ENCODE measurements at places on chromosomes 3 and 15. TPM values are rescaled to one million over a fixed set of nuclear protein-coding genes. Genes with fewer than 3 reads are reported as not detected.

- DNase-seq, result no peak
Measured at GRCh38 chr3:125959317-125960065, 9.5 kb upstream of the ROPN1B start.

- no peak for DNase-seq
Measured at GRCh38 chr3:171456765-171457606, 3.2 kb downstream of the TNIK start.

- DNase-seq, result peak; percentile 71
Measured at GRCh38 chr3:196499061-196499460, 4.5 kb downstream of the RNF168 start.

DNA sequence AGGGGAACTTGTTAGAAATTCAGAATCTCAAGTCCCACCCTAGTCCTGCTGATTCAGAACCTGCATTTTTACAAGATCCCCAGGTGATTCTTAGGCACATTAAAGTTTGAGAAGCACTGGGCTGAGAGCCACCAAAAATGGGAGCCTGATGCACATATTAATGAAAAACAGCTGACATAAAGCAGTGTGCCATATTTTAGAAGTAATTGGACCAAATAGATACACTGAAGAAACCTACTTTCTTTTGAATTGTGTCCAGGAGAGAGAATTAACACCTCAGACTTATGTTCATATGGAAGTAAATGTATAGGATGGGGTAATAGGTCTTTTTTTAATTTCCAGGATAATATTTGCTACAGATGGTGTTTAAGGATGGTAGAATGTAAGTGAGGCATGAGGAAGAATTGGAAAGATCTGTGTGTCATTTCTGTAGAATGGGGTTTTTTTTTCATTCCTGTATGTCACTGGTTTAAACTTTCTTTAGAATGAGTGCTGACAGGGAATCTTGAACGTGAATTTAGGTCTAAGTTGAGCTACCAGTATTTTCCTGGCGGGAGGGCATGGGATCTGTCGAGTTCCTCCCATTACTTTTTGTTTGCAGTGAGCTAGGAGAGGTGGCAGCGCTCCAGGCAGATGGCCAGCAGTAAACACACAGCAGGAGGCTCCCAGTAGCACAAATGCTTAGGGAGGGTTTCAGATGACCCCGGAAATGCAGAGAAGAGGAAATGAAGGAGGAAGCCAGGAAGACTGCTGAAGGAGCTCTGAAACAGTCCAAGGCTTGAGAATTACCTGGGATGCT is 185.6 kb downstream of the PLCL2 start:
- no peak for DNase-seq

GRCh38 chr3:72086743-72087087 is 301.8 kb upstream of the PROK2 start:
- no peak for DNase-seq

DNA sequence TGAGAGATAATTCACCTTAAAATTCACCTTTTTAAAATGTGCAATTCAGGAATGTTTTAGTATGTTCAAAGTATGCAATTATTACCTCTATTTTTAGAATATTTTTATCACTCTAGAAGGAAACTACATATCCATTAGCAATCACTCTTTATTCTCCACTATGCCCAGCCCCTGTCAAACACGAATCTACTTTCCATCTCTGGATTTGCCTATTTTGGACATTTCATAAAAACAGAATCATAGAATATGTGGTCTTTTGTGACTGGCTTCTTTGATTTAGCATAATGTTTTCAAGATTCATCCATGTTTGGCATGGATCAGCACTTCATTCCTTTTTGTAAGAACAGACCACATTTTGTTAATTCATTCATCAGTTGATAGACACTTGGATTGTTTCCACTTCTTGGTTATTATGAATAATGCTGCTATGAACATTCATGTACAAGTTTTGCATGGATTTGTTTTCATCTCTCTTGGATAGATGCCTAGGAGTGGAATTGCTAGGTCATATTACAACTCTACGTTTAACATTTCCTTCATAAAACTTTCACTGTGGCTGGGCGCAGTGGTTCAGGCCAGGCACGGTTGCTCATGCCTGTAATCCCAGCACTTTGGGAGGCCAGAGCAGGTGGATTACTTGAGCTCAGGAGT is 12.7 kb downstream of the HMCES start:
- no peak for DNase-seq

DNA sequence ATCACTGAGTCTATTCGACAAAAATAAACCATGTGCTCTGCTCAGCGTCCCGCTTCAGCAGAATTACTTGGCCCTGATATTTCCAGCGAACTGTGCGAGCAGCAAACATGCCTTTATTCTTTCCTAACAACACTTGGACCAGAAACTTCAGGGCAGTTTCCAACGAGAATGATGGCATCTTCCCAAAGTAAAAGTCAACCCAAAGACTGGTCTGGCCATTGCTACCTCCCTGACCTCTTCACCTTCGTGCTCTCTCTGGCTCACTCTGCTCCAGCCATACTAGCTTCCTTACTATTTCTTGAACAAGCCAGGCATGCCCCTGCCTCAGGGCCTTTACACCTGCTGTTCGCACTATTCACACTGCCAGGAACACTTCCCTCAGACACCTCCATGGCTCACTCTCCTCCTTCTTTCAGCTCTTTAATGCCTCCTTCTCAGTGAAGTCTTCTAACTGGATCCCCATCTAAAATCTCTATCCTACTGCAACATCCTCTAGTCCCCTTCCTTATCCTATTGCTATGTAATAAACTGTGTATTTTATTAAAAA is 6.3 kb downstream of the HOMER2 start:
- DNase-seq, result no peak

DNA sequence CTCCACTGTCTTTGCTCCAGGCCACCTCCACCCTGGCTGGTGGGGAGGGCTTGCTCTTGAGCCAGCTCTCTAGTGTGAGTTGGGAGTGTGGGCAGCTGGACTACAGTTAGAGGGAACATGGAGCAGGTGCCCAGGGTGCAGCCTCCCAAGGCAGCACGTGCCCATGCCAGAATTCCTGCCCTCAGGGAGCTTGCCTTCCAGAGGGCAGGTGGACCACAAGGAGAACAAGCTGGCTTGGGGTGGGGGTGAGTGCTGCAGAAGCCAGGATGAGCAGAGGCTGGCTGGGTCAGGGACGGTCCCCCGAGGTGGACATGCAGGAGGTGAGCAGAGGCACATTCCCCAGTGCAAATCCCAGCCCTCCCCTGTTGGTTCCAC is 89.5 kb downstream of the VGLL4 start:
- DNase-seq, result no peak

GRCh38 chr3:59856934-59857460 is 807.2 kb upstream of the CFAP20DC start:
- no peak for DNase-seq

GRCh38 chr3:64972793-64973192 is 285.0 kb upstream of the ADAMTS9 start:
- no peak for DNase-seq

DNA sequence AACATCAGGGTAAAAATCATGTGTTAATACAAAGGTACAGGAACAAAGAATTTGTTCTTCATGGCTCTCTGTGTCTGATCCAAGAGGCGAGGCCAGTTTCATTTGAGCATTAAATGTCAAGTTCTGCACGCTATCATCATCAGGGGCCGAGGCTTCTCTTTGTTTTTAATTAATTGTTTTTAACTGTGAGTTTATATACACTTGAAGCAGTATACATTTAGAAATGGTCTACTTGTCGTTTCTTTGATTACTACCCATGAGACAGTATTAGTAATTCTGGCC is 21.2 kb upstream of the OCA2 start:
- no peak for DNase-seq

- no peak for DNase-seq
Measured at GRCh38 chr3:105763659-105764036, 105.2 kb downstream of the CBLB start.

GRCh38 chr15:79349525-79349924 is 38.6 kb downstream of the TMED3 start:
- DNase-seq, result no peak

- peak; percentile 72 for DNase-seq
Measured at GRCh38 chr15:92981333-92981732, 81.2 kb downstream of the CHD2 start.

The SLC38A3 gene
- not detected for total RNA-seq

The CDC25A gene
- total RNA-seq, result 7.3 TPM

The SV2B gene
- total RNA-seq, result 0.96 TPM

The SCN11A gene
- total RNA-seq, result 0.05 TPM

The MYL3 gene
- total RNA-seq, result not detected

The B3GNT5 gene
- total RNA-seq, result 104 TPM

The PYGO1 gene
- total RNA-seq, result 5.1 TPM

All from MCF 10A (cell line).